Liver (tissue), 10 donors: ENCODE measurements at places on chromosomes 4 and X.

- no peak overlapping the region for H3K27ac ChIP-seq
- no peak for DNase-seq
- no peaks in the 10 kb centered on the region for H3K27me3 ChIP-seq
- H3K4me1 ChIP-seq: no peaks in the 10 kb centered on the region
- H3K4me3 ChIP-seq: no peak overlapping the region
Measured at GRCh38 chrX:7159149-7159861, 11.4 kb upstream of the PUDP start.

DNA sequence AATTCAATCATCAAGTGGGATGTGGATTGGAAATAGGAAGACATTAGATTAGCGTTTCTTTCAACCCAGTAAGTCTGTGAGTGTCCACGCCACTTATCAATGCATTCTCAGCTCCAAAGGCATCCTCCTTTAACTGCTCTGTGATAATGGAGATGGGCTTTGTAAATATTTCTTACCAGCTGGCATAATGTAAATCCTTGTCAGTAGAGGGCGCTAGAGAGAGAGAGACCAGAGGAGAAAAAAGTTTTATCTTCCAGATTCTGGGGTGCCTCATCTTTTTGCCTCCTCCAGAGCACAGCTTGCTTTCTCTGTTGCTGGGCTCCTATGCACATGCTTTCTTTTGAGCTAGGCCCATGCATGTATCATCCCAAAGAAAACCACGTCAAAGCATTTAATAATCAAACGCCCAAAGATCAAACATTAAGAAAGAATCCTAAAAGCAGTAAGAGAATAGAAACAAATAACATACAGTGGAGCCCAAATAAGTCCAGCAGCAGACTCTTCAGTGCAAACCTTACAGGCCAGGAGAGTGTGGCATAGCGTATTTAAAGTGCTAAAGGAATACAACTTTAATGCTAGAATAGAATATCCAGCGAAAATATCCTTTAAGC is 9.6 kb upstream of the MTMR1 start:
- no peak overlapping the region for H3K27ac ChIP-seq
- H3K36me3 ChIP-seq: no peaks in the 10 kb centered on the region
- H3K4me3 ChIP-seq: no peak overlapping the region
- no peaks in the 10 kb centered on the region for H3K4me1 ChIP-seq

DNA sequence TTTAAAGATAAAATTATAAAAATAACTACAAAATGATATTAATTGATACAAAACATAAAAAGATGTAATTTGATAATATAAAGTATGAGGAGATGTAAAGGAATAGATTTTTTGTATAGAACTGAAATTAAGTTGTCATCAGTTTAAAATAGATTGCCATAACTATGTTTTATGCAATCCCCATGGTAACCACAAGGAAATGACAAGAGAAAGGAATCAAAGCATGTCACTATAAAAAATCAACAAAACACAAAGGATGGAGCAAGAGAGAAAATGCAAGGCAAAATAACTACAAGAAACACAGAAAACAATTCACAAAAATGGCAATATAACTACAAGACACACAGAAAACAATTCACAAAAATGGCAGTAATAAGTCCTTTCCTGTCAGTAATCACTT is 27.0 kb upstream of the GUCY2F start:
- no peak overlapping the region for H3K4me3 ChIP-seq
- no peaks in the 10 kb centered on the region for H3K36me3 ChIP-seq
- H3K4me1 ChIP-seq: no peaks in the 10 kb centered on the region
- no peak for DNase-seq
- no peaks in the 10 kb centered on the region for H3K27me3 ChIP-seq

GRCh38 chr4:111788099-111788498 is 357.2 kb upstream of the FAM241A start:
- DNase-seq: no peak
- H3K36me3 ChIP-seq: no peaks in the 10 kb centered on the region
- no peak overlapping the region for H3K27ac ChIP-seq
- no peaks in the 10 kb centered on the region for H3K4me1 ChIP-seq

DNA sequence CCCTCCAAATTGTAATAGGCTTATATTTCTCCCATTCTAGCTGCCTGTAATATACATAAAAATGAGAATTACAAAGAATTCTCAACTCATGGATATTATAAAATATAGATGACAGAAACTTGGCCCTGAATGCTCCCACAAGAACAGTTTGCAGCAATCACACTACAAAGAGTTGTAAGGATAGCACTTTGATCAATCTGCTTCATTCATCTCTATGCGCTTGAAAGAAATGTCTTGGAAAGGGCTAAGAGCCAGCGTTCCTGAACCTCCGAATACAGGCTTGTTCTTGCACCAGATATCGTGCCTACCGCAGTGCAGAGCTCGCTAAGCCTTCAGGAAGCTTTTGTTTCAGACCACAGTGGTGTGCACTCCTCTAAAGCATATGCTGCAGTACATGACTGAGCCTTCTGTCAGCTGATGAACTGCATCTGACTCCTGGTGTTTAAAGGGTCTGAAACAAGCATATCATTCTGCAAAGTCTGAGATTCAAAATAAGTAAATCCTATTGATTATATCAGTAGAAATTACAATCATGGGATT is 417.6 kb upstream of the ZFP42 start:
- no peak for DNase-seq
- H3K27ac ChIP-seq: no peak overlapping the region
- no peaks in the 10 kb centered on the region for H3K36me3 ChIP-seq

GRCh38 chr4:147808447-147808846 is 76.6 kb downstream of the ARHGAP10 start:
- no peak overlapping the region for H3K4me3 ChIP-seq
- H3K4me1 ChIP-seq: no peaks in the 10 kb centered on the region
- H3K36me3 ChIP-seq: no peaks in the 10 kb centered on the region
- no peaks in the 10 kb centered on the region for H3K27me3 ChIP-seq
- no peak overlapping the region for H3K27ac ChIP-seq
- DNase-seq: no peak

DNA sequence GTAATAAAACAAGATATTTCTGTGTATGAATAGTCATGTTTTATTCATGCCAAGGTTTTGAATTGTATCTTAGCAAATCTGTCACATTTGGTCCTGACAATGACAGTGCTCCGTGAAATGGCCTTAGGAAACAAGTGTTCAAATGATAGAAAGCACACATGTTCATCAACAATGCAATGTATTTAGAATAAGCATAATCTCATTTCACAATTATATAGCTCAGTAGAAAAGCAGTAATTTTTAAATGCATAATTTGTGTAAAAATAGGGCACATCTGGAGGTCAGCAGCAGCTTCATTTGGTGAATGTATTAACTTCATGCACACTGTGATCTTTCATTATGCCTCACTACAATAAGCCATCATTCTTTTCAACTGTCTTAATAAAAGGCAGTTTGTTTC is 380.4 kb downstream of the GPM6A start:
- no peak for DNase-seq
- no peak overlapping the region for H3K4me3 ChIP-seq
- no peaks in the 10 kb centered on the region for H3K4me1 ChIP-seq
- no peak overlapping the region for H3K27ac ChIP-seq
- no peaks in the 10 kb centered on the region for H3K27me3 ChIP-seq
- no peaks in the 10 kb centered on the region for H3K36me3 ChIP-seq

DNA sequence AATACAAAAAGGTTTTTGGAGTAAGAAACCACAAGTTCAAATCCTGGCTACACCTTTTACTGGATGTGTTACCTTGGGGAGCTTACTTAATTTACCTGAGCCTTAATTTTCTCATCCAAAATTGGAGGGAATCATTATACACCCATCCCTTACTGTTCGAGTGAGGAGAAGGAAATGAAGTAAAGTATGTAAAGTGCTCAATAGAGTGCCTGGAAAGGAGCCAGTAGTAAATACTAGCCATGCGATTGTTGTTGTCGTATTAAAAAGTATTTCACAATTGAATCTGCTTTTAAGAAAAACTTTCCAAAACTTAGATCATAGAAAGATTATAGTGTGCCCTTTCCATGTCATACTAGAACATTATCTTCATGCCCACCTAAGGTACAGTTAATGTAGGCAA is 124.5 kb downstream of the ATXN3L start:
- H3K4me1 ChIP-seq: no peaks in the 10 kb centered on the region
- no peak overlapping the region for H3K4me3 ChIP-seq
- no peak for DNase-seq
- no peaks in the 10 kb centered on the region for H3K27me3 ChIP-seq
- no peak overlapping the region for H3K27ac ChIP-seq
- H3K36me3 ChIP-seq: no peaks in the 10 kb centered on the region

DNA sequence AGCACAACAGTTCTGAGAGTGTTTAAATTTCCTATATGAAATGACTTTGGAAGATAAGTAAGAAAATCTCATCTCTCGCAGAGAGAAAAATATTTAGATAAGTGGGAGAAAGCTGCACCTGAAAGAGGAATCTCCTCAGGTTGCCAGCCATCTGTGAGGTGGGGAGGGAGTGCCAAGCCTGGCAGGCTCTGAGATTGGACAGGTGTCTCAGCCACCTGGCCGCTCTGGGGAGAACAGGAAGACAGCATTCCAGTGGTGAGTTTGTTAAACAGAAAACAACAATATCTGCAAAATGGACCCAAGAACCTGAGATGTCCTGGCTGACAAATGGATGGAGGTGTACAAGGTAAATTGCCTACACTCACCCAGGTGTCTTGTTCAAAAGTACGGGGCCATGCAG is 31.3 kb downstream of the EMCN start:
- no peak for DNase-seq
- no peak overlapping the region for H3K4me3 ChIP-seq
- H3K36me3 ChIP-seq: no peaks in the 10 kb centered on the region
- no peaks in the 10 kb centered on the region for H3K27me3 ChIP-seq
- no peak overlapping the region for H3K27ac ChIP-seq
- H3K4me1 ChIP-seq: no peaks in the 10 kb centered on the region

- H3K27me3 ChIP-seq: no peaks in the 10 kb centered on the region
- no peak overlapping the region for H3K27ac ChIP-seq
- peaks cover 1% of the 10 kb centered on the region for H3K4me1 ChIP-seq
- DNase-seq: no peak
Measured at GRCh38 chrX:54494989-54495813, 833 bp downstream of the FGD1 start.

- H3K27ac ChIP-seq: no peak overlapping the region
- no peaks in the 10 kb centered on the region for H3K36me3 ChIP-seq
- H3K27me3 ChIP-seq: no peaks in the 10 kb centered on the region
- no peak overlapping the region for H3K4me3 ChIP-seq
Measured at GRCh38 chr4:25919676-25920075, 5.7 kb downstream of the SMIM20 start.

DNA sequence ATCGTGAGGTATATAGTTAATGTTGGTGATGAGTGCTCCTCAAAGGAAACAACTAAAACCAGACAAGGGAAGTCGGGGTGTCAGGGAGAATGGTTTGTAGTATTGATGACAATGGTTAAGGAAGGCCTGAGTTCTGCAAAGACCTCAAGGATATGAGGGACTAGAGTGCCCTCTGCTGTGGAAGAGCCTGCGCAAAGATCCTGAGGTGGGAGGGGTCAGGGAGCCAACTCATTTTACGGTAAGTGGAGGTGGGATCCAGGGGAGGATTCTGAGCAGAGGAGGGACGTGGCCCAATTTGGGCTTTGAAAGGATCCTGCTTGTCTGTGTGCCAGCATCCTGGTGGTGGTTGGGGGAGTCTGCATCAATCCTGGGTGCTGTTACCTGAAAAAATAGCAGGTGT is 11.3 kb downstream of the UBA1 start:
- H3K4me3 ChIP-seq: no peak overlapping the region
- no peak overlapping the region for H3K27ac ChIP-seq
- no peak for DNase-seq
- peaks cover 75% of the 10 kb centered on the region for H3K36me3 ChIP-seq

DNA sequence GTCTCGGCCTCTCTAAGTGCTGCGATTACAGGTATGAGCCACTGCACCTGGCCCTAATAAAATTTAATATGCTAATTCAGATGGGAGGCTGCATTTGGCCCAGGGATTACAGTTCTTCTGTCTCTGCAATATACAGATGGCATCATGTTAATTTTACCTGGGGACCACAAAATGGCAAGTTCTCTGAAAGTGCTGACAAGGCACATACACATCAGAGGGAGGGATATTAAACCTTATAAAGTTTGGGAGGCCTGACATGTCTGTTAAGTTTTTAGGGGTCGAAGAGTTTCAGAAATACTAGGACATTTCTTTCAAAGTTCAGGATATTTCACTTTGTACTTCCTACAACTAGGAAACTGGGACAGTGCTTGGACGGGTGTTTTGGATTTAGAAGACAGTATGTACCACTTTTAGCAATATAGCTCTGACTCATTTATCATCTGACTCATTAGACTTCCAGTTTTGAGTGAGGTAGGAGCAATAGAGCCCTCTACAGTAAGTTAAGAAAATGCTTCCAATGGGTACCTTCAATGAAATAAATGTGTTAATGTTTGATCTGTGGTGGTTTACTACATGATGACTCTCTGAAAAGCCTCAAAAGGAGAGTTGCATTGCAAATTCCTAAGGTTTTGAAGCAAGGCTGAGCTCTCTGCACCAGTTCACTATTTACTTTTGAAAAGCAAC is 981.0 kb upstream of the HS3ST1 start:
- no peaks in the 10 kb centered on the region for H3K27me3 ChIP-seq
- no peak overlapping the region for H3K27ac ChIP-seq
- H3K4me3 ChIP-seq: no peak overlapping the region
- H3K36me3 ChIP-seq: no peaks in the 10 kb centered on the region
- H3K4me1 ChIP-seq: no peaks in the 10 kb centered on the region

GRCh38 chrX:41047878-41048534 is 37.2 kb upstream of the USP9X start:
- H3K27me3 ChIP-seq: no peaks in the 10 kb centered on the region
- peak overlapping the region; percentile 77 for H3K27ac ChIP-seq
- peak; percentile 38 for DNase-seq

DNA sequence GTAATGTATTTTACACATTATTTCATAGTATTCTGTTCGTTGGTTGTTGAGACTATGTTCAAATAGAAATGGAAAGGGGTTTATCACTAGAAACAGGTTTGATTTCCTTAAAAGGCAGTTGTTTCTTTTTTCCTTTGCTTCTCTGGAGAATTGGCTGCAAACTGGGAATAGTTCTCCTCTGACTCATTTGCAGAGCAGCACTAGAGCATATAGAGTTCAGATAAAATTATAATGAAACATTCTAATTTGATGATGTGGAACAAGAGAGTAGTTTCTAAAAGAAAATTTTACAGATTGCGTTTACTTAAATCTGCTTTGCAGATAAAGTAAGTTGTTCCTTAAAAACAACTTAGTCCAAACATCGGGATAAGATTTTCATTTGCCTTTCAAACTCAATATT is 29.7 kb downstream of the SYNPO2 start:
- H3K4me3 ChIP-seq: no peak overlapping the region
- no peak for DNase-seq
- H3K27ac ChIP-seq: no peak overlapping the region
- H3K4me1 ChIP-seq: no peaks in the 10 kb centered on the region
- H3K36me3 ChIP-seq: no peaks in the 10 kb centered on the region

DNA sequence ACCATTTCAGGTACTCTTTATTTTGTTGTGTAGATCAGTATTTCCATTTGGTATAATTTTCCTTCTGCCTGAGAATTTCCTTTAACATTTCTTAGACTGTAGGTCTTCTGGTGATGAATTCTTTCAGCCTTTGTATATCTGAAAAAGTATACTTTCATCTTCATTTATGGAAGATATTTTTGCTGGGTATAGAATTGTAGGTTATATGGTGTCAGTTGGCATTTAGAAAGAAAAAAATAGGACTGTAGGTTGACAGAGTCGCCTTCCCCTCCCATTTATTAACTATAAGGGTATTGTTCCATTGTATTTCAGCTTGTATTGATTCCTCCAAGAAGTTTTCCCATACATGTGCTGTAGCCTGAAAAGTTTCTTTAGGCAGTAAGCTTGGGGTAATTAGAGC is 71.9 kb downstream of the KDM6A start:
- H3K27ac ChIP-seq: no peak overlapping the region
- no peak for DNase-seq
- no peaks in the 10 kb centered on the region for H3K36me3 ChIP-seq
- H3K27me3 ChIP-seq: no peaks in the 10 kb centered on the region
- no peaks in the 10 kb centered on the region for H3K4me1 ChIP-seq
